Fibroblast of the aortic adventitia (primary cell): ENCODE measurements at places on chromosomes 7 and 10. TPM values are rescaled to one million over a fixed set of nuclear protein-coding genes. Genes with fewer than 3 reads are reported as not detected.

SGCE gene
- 77.4 and 100 TPM in 2 replicates for total RNA-seq

SH2D4B gene
- total RNA-seq: not detected in 2 replicates

RNF133 gene
- total RNA-seq: 0.54 and 2.0 TPM in 2 replicates

NSMCE4A gene
- 25.0 and 39.3 TPM in 2 replicates for total RNA-seq

PEX1 gene
- 7.5 and 22.3 TPM in 2 replicates for total RNA-seq

NPTX2 gene
- total RNA-seq: 0.25 and 2.5 TPM in 2 replicates

HABP2 gene
- total RNA-seq: not detected in 2 replicates

COBL gene
- not detected in 2 replicates for total RNA-seq

RET gene
- 0.08 and 0.27 TPM in 2 replicates for total RNA-seq

FBXL13 gene
- 2.9 and 3.4 TPM in 2 replicates for total RNA-seq

GPR85 gene
- 2.4 and 5.0 TPM in 2 replicates for total RNA-seq

CPVL gene
- total RNA-seq: 0.54 and 3.2 TPM in 2 replicates
